ENCODE measurements at places on chromosomes 5 and 9.

GRCh38 chr5:59496524-59497134 lies 396.9 kb downstream of the PDE4D start:
- DNase-seq = no peak

DNA sequence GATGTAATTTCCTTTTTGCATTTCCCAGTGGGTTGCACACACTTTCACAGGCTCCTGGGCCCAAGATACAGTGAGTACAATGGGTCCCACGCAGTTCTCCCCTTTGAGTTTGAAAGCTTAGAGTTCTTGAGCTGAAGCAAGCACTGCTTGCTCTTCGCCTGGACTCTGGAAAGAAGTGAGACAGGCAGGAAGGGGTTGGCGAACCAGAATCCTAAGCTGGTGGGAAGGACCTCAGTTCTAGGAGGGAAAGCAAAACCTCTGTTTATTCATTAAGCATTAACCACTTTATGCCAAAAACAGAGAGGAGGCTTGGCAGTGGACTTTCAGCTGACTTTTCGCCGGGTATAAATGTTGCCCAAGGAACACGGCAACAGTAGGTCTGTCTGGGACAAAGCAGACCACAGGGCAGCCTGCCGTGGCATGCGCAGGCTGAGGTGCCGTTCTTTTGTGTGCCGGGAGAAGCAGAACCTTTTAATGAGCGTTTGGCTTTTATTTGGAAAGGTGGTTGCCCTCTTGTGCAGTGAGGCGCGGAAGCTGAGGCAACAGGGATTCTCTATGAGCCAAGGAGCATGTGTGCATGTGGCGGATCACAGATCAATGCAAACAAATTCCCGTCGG lies 239.9 kb upstream of the PANK3 start:
- no peak for DNase-seq

DNA sequence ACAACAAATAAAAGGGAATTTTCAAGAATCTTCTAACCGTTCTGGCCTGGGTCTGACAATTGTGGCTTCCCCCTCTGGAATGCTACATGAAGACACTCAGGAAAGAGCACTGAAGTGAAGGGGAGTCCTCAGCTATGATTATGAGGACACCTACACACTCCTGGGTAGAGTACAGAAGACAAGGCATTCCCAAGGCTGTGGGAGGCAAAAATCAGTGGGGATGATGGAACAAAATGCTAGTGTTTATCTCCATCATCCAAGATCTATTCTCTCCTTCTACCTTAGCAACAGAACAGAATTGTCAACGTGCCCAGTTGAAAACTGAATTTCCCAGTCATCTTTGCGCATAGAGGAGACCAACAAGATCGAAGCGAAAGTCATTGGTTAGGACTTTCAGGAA lies 130.1 kb upstream of the LARP1 start:
- DNase-seq = no peak

- no peak for DNase-seq
These were observed 1016.3 kb upstream of the SEMA6A start for GRCh38 chr5:117590944-117591343.

- DNase-seq = no peak
These were observed 80.5 kb downstream of the FNBP1 start for GRCh38 chr9:129962451-129962864.

GRCh38 chr9:134361843-134362414 lies 35.7 kb downstream of the RXRA start:
- DNase-seq = no peak

GRCh38 chr5:141692533-141692888 lies 10.5 kb upstream of the ARAP3 start:
- no peak for DNase-seq
